SJSA1 (cell line): ENCODE measurements at places on chromosomes 5 and 9. TPM values are rescaled to one million over a fixed set of nuclear protein-coding genes. Genes with fewer than 3 reads are reported as not detected.

DNA sequence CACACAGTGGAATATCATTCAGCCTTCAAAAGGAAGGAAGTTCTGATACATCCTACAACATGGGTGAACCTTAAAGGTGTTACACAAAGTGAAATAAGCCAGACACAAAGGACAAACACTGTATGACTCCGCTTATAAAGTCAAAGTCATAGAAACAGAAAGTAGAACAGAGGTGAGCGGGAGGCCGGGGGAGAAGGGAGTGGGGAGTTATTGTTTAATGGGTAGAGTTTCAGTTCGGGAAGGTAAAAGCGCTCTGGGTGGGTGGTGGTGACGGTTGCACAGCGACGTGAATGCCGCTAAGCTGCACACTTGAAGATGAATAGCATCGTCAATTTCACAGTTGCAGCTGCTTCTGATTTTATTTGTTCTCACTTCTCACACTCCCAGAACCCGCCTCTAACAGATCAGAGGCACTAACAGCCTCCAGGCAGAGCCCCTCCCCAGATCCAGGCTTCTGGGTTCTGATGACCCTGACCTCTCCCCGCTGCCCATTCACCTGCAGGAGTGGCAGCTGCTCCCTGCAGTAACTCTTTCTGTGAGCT lies 34.1 kb downstream of the BNIP1 start:
- DNase-seq: no peak

DNA sequence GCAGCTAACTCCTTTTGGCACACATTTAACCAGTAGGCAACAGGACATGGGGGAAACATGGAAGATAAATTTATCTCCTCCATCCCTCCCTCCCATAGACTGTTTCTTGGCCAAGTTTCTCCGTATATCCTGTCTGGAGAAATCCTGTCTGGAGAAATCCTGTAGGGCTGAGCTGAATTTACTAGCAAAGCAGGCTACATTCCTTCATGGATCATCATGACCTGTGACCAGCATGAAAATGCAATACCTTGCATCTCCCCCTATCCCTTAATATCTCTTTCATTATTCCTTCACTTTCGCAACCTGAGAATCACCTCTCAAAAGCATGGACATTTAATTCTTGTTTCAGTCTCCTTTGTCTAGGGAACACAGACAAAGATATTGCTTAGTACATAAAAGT lies 379.1 kb downstream of the PSAT1 start:
- no peak for DNase-seq

PCDHB10 gene
- 3.3 and 4.7 TPM in 2 replicates for total RNA-seq

SPINK6 gene
- total RNA-seq: not detected in 2 replicates

P4HA2 gene
- total RNA-seq: 222 and 261 TPM in 2 replicates

- DNase-seq: no peak
Measured at GRCh38 chr5:77003246-77003645, 27.0 kb upstream of the AGGF1 start.

GABRA6 gene
- not detected in 2 replicates for total RNA-seq
